ENCODE measurements at places on chromosomes 2 and 18.

GRCh38 chr2:229492034-229492433 lies 220.9 kb upstream of the PID1 start:
- no peak for DNase-seq

GRCh38 chr18:49016648-49017539 lies 66.1 kb upstream of the SMAD7 start:
- DNase-seq = no peak

DNA sequence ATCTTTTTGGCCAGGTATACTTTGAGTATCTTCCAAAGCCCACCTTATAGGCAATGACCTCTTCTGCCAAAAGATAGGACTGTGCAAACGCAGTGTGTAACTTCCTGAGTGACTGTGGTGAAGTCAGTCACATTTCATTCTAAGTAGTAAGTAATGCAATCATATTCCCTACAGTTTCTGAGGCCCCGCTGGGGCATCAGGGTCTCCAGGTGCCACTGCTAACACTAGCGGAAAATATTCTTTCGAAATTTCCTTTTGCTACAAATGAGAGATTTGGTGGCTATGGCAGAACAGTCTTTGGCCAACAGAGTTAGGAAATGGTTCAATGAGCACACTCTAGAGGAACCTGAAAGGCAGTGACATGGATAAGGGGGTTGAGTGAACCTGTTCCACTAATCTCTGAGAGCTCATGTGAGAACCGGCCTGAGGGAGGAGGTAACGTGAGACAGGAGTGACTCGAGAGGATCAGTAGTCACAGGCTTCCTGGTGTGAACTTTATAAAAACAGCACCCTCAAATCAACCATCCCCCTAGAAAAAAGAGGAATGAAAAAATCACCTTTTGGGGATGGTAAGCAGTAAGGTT lies 102.6 kb upstream of the LPIN2 start:
- DNase-seq = no peak

DNA sequence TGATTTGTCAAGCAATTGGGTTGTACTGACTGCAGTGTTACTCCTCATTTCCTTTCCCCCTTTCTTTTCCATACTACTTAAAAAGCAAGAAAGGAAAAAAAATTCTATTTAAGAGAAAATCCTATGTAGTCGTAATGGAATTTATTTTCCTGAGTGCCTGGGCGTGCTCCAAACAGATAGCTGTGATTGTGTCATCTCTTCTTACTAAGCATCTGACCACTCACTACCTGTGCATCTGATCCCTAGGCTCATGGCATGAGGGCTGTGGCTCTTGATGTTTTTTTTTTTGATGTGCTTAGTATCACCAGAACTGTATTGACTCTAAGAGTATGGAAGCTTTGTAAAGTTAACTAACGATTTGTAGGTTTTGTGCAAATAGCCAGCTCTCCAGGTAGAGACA lies 19.0 kb downstream of the CRIM1 start:
- DNase-seq = no peak

- no peak for DNase-seq
These were observed 517.2 kb downstream of the NR4A2 start for GRCh38 chr2:155815275-155815674.

- no peak for DNase-seq
These were observed at the start of gene GPR55 for GRCh38 chr2:230924470-230925341. GPR55 (minus strand) TSS chr2:230925242; CDS start chr2:230910962, 14,280 bp downstream.

DNA sequence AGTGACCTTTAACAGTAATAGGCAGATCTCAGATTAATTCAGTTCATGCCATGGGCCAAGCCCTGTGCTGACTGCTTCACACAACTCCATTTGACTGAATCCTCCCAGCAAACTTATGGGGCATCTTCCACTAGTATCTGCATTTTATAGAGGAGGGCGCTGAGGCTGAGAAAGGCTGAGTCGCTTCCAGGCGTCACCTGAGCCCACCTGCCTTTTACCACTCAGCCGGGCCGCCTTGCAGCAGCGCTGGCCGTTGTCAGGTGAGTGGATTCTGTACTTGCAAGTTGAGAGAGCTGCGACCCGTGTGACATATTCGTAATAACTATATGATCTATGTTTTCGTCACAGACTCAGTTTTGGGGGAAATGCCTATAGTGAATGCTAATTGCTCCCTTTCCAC lies 59.3 kb upstream of the B3GNT7 start:
- no peak for DNase-seq

GRCh38 chr2:102983786-102984185 lies 222.0 kb downstream of the TMEM182 start:
- DNase-seq = no peak

- no peak for DNase-seq
These were observed 1151.3 kb upstream of the CRIM1 start for GRCh38 chr2:35204323-35204722.

- no peak for DNase-seq
These were observed 2.1 kb downstream of the RHBDD1 start for GRCh38 chr2:226837787-226838603.

DNA sequence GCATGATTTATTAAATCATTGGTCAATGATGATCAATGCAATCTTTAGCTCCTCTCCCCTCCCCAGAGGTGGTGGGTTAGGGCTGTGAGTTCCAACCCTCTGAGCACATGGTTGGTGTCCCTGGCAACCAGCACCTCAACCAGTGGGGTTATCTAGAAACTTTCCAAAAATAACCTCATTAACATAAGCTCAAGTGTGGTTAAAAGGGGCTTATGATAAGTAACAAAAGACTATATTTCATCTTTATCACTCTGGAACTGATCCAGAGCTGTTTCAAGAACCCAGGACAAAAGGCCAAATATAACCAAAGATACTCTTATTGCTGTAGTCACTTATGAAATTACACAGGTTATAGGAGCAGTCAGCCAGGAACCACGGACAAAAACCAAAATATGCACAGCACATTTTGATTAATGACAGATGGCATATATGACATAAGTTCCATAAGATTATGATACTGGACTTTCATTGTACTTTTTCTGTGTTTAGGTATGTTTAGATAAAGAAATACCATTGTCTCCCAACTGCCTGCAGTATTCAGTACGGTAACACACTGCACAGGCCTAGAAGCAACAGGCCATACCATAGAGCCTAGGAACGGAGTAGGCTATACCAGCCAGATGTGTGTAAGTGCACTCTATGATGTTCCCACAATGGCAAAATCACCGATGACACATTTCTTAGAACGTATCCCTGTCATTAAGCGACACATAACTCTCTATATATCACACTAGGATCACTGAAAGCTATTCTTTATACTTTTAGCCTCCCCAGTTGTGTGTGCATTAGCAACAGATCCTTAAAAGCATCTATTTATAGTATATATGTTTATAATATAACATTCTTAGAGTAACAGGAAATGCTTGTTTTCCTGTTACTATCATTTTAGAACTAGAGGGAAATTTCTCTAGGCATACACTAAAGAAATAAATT lies 31.9 kb downstream of the KIDINS220 start:
- DNase-seq = no peak

Measured in smooth muscle cell of the brain vasculature (primary cell).